T-helper 17 cell (primary cell): ENCODE measurements at places on chromosomes 2 and 18.

GRCh38 chr2:199882667-199883066 lies 28.4 kb upstream of the C2orf69 start:
- H3K4me3 ChIP-seq = no peak overlapping the region
- H3K27ac ChIP-seq = no peak overlapping the region
- peaks cover 2% of the 10 kb centered on the region for H3K36me3 ChIP-seq

DNA sequence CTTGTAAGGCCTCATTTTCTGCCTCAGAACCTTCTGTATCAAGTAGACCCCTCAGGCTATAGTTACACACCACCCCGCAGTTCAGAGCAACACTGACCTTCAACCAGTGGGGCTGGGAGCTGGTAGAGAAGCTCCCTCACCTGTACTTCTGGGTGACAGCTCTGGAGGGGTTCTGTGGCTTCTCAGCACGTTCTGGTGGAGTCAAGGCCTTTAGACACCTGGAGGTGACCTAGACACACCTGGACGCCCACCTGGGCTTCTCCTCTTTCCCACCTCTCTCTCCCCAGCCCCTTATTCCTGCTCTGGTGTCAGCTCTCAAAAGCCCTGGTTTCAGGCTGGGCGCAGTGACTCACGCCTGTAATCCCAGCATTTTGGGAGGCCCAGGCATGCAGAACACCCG lies 7.3 kb upstream of the CIB4 start:
- no peak overlapping the region for H3K4me3 ChIP-seq
- no peak overlapping the region for H3K27ac ChIP-seq
- no peaks in the 10 kb centered on the region for H3K36me3 ChIP-seq
- H3K4me1 ChIP-seq = no peaks in the 10 kb centered on the region
- no peak for DNase-seq
- peaks cover 66% of the 10 kb centered on the region for H3K27me3 ChIP-seq

- no peaks in the 10 kb centered on the region for H3K36me3 ChIP-seq
- peak overlapping the region; percentile 83 for H3K27ac ChIP-seq
- no peak for DNase-seq
- H3K4me1 ChIP-seq = peaks cover 35% of the 10 kb centered on the region
- no peaks in the 10 kb centered on the region for H3K27me3 ChIP-seq
- no peak overlapping the region for H3K4me3 ChIP-seq
These were observed 122.8 kb downstream of the ARL4C start for GRCh38 chr2:234374150-234374508.

DNA sequence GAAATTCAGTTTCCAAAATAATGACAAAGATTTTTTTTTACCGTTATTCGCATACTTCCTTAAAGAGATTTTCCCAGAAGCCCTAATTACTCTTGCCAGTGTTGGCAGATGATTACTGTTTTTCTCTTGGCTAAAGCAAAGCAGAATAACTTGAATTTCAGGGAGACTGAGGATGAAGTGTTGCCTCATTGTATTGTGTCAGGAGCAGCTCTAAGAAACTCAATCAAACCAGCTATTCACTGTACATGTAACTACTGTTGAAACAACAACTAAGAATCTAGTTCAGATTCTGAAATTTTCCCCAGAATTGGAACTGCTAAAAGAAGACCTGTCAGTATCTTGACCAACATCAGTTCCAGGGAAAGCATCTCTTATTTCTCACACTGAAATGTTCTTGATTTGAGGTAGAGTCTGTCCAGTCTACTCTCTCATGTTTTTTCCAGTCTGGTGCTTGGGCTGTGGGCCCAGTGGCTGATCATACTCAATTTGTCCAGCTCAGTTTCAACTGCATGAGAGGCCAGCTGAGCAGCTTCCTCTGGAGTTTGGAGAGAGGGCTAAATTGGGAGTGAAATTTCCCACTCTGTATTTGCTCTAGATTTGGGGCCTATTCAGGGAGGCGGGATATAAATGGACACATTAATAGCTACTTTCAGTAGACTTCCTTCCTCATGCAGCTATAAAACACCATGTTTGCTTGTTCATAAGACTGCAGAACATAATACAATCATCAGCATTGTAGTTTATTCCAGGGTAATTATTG lies 78.5 kb downstream of the PPP1R1C start:
- no peak overlapping the region for H3K27ac ChIP-seq
- no peaks in the 10 kb centered on the region for H3K36me3 ChIP-seq
- peaks cover 2% of the 10 kb centered on the region for H3K4me1 ChIP-seq
- no peak overlapping the region for H3K4me3 ChIP-seq
- DNase-seq = no peak

DNA sequence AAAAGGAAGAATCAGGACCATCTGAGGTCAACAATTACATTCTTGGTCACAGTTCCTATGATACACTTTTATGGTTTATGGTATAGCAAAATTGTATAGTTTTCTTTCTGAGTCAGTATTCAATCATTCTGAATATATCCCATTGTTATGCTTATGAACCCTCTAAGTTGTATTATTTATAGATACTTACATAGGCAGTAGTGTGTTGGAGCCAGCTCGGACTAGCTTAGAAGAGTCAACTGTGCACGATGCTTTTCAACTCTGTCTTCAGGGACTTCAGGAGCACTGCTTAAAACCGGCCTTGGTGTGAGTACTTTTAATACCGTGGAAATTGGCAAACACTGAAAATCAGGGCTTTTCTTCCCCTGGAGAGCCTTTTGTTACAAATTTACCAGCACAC lies 215.7 kb downstream of the IKZF2 start:
- no peak for DNase-seq
- H3K4me3 ChIP-seq = no peak overlapping the region
- no peak overlapping the region for H3K27ac ChIP-seq
- H3K36me3 ChIP-seq = no peaks in the 10 kb centered on the region

DNA sequence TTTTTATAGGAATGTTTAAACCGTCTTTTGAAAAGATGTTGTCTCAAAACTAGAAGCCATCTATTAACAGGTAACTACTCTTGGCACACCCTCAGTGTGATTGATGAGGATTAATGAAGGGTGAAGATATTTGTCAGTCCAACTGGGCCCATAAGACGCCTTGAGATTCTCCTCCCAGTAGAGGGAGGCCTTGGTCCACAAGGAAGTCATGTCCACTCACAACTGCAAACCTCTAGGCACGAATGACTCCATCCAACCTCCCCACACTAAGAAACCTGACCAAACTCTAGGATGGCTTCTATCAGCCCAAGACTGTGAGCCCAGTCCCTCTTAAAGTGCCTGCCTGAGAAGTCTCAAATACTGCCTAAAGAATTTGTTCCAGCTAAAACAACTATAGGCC lies 19.2 kb upstream of the GRP start:
- H3K27ac ChIP-seq = no peak overlapping the region
- no peak for DNase-seq
- peaks cover 69% of the 10 kb centered on the region for H3K27me3 ChIP-seq
- H3K4me1 ChIP-seq = no peaks in the 10 kb centered on the region
- no peak overlapping the region for H3K4me3 ChIP-seq
